Tibial nerve (tissue), 4 donors: ENCODE measurements at places on chromosomes 5 and 9.
A peak's percentile ranks its signal among the peaks of the same experiment; 100 is the strongest.

DNA sequence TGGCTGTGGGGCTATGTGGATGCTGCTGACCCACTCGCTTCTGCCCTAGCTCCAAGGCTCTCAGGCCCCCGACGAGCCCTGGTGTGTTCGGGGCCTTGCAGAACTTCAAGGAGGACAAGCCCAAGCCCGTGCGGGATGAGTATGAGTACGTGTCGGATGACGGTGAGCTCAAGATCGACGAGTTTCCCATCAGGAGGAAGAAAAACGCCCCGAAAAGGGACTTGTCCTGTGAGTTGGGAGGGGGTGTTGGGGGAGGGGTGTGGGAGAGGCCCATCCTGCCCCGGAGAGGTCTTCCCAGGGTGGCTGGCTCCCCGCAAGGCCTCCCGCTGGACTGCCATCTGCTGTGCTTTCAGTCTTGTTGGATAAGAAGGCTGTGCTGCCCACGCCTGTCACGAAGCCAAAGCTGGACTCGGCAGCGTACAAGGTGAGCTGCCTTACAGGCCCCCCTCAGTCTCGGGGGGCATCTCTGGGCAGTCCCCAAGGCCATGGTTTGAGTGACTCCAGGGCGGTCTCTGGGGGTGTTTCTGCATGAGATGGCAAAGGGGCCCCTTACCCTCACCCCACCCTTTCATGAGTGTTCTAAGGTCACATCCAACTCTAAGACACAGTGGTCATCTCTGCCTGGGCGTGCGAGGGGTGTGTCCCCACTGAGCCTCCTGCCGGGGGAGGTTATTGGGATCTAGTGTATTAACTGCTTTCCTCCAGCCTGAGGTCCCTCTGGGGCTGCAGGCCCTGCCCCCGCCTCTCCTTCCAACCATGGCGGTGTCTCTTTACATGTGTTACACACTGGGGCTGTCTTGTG lies 89.5 kb downstream of the PHF2 start:
- H3K27me3 ChIP-seq = no peaks in the 10 kb centered on the region
- H3K4me1 ChIP-seq = no peaks in the 10 kb centered on the region
- peak; percentile 3 for DNase-seq
- no peak overlapping the region for H3K4me3 ChIP-seq
- H3K36me3 ChIP-seq = peaks cover 3% of the 10 kb centered on the region

DNA sequence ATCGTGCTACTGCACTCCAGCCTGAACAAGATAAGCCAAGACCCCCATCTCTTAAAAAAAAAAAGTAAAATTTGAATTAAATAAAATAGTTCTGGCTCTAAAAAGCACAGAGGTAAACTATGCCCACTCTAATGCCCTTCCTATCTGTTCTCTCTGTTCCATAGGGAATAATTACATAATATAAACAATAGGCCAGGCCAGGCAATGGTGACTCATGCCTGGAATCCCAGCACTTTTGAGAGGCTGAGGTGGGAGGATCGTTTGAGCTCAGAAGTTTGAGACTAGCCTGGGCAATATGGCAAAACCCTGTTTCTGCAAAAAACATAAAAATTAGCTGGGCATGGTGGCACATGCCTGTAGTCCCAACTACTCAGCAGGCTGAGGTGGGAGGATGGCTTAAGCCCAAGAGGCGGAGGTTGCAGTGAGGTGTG lies 47.4 kb downstream of the MYO10 start:
- H3K27me3 ChIP-seq = no peaks in the 10 kb centered on the region
- DNase-seq = no peak
- no peaks in the 10 kb centered on the region for H3K36me3 ChIP-seq
- no peak overlapping the region for H3K4me3 ChIP-seq

DNA sequence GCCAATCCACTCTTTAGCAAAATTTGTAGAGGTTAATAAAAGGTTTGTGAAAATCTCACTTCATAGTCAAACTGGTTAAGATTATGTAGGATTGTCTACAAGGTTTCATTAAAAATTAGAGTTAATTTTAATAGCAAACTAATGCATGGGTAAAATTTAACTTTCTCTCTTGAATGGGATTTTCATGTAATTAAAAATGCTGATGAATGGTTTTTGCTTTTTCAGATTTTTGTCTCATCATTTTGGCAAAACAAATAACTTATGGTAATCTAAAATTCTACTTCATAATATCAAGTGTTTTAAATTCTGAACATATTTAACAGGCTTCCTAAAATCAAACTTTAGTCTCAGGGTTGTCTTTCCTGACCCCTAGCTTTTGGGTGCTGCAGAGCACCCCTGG lies 113.8 kb upstream of the FAM174A start:
- no peaks in the 10 kb centered on the region for H3K4me1 ChIP-seq
- H3K4me3 ChIP-seq = no peak overlapping the region
- no peaks in the 10 kb centered on the region for H3K36me3 ChIP-seq

DNA sequence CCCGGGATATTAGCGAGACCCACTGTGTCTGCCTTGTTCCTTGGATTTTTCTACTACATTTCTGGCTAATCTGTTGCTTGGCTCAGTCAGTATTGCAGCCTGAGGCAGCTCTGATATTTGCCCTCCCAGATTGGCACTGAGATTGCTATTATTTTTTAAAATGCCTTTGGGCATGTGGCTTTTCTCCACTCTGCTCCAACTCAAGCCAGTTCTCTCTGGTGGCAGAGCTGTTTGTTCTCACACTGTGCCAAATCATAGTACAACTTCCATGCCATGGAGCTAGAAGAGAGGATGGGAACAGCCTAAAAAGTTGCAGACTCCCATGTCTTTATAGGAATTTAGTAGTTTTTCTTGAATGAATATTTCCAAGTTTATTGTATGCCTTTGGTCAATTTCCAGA lies 155.9 kb upstream of the ATP10B start:
- DNase-seq = no peak
- H3K4me3 ChIP-seq = no peak overlapping the region
- H3K4me1 ChIP-seq = no peaks in the 10 kb centered on the region
- no peaks in the 10 kb centered on the region for H3K27me3 ChIP-seq
- no peaks in the 10 kb centered on the region for H3K36me3 ChIP-seq

DNA sequence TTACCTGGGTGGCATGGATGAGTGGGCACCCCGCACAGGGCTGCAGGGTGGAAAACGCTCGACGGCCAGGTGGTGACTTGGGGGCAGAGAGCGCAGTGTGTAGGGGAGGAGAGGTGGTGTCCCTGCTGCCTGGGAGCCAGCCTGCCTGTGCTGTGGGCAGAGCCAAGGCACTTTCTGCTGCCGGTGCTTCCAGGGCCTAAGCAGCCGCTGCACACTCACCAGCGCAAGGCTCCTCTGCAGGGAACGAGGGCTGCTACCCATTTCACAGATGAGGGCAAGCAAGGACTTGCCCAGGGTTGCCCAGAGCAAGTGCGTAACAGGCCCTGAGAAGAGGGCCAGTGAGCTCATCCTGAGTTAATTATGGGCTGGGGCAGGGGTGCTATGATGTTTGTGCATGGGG lies 62.5 kb downstream of the CRB2 start:
- DNase-seq = no peak
- no peaks in the 10 kb centered on the region for H3K27me3 ChIP-seq
- H3K4me1 ChIP-seq = no peaks in the 10 kb centered on the region
- H3K27ac ChIP-seq = no peak overlapping the region
- no peaks in the 10 kb centered on the region for H3K36me3 ChIP-seq

DNA sequence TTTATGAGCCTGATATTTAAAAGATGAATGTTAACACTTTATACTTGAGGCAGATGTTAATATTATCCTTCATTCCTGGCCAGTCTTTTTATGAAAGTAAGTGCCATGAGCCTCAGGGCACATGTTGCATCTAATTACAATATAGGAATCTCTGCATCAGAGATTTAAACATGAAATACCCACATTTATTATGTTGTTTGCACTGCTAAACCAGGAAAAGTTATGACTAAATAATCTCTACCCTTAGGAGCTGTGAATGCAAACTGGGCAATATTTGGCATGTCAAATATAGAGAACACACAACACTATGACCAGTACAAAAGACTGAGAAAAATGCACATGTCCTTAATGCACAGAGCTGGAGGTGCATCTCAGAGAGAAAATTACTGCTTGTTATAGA lies 526.1 kb upstream of the GRAMD2B start:
- no peaks in the 10 kb centered on the region for H3K27me3 ChIP-seq
- H3K27ac ChIP-seq = no peak overlapping the region
- no peaks in the 10 kb centered on the region for H3K4me1 ChIP-seq
- H3K4me3 ChIP-seq = no peak overlapping the region

DNA sequence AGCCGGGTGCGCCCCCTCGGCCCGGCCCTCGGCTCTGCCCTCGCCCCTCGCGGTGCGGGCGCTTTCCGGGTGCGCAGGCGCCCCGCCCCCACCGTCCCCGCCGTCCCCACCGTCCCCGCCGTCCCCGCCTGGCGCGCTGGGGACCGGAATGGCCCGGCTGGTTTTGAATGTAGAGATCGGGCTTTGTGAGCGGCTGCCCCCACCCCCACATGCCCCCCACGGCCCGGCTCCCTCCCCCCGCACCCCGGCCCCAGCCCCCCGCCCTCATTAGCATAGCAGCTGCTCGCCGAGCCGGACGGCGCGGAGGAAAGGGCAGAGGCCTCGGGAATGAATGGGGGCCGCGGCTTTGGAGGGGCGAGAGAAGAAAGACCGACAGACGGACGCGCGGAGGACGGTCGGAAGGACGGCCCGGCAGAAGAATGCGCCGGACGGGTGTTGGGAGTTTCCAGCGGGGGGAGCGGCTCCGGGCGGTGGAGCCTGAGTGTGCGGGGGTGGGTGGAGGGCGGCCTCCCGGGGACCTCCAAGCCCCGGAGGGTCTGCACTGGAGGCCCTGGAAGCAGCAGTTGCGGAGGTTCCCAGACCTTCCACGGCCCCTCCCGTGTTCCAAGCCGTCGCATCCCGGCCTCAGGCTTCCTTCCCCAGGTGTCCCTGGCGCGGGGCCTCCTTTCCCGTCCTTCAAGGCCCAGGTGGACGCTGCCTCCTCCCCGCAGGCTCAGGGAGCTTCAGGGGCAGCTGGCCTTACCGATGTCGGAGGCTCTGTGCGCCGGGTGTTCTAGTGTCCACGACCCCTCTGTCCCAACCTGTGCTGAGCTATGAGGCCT lies 6.0 kb downstream of the NRARP start:
- no peak overlapping the region for H3K4me3 ChIP-seq
- H3K27ac ChIP-seq = peak overlapping the region; percentile 1
- peaks cover 86% of the 10 kb centered on the region for H3K27me3 ChIP-seq
- H3K36me3 ChIP-seq = no peaks in the 10 kb centered on the region
- no peaks in the 10 kb centered on the region for H3K4me1 ChIP-seq

DNA sequence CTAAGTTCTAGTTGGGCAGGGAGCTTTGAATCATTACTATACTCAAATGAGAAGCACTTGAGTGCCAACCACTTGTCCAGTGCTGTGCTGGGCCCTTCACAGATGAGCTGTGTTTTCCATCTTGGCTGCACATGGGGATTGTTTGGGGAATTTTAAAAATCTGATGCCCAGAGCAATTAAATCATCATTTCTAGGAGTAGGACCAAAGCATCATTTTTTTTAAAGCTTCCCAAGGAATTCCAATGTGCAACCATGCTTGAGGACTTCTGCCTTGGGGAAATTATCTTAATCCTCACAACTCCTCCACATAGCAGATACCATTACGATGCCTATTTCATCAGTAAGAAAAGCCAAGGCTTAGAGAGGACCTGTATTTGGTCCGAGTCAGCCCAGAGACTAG lies 131.4 kb downstream of the TMEM174 start:
- no peaks in the 10 kb centered on the region for H3K4me1 ChIP-seq
- H3K36me3 ChIP-seq = no peaks in the 10 kb centered on the region
- DNase-seq = no peak

- no peak for DNase-seq
- no peaks in the 10 kb centered on the region for H3K4me1 ChIP-seq
- no peaks in the 10 kb centered on the region for H3K27me3 ChIP-seq
- H3K4me3 ChIP-seq = no peak overlapping the region
These were observed 52.1 kb upstream of the EXOC3 start for GRCh38 chr5:390623-391491.

DNA sequence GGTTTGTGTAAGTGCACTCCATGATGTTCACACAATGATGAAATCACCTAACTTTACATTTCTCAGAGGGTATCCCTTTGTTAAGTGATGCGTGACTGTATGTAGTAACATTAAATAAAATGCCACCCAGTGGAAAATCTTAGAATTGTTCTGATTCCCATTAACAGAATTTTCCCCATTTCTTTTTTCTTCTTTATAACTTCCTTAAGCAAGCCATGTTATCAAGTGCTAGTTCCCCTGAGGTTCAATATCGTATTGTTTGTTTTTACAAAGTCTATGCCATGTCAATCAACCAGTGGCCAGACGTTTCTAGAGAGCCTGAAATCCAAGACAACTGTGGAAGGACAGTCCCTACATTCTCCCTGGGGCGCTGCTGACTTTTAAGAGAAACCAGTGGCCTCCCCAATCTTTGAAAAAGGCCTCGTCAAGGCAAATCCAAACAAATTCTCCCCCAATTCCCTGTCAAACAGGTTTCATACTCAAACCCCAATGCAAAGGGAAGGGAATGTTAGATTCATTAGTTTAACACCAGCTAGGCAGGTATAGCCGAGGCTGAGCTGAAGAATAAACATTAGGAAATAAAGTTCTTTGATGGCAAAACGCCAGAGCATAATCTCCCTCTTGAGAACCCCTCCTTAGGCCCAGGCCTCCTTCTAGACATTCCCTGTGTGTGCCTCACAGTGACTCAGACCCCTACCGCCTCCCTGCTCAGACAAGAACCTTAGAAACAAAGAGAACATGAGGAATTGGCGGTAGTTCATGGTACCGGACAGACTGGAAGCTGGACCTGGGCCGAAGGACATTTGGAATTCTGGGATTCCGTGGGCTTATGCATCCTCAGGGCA lies 198.7 kb downstream of the GNA14 start:
- no peaks in the 10 kb centered on the region for H3K36me3 ChIP-seq
- DNase-seq = no peak
- H3K4me3 ChIP-seq = no peak overlapping the region
- no peaks in the 10 kb centered on the region for H3K27me3 ChIP-seq

- peak overlapping the region; percentile 51 for H3K4me3 ChIP-seq
- H3K36me3 ChIP-seq = no peaks in the 10 kb centered on the region
- H3K27ac ChIP-seq = peak overlapping the region; percentile 67
These were observed 252.5 kb downstream of the TRPM3 start for GRCh38 chr9:70868661-70869652.

DNA sequence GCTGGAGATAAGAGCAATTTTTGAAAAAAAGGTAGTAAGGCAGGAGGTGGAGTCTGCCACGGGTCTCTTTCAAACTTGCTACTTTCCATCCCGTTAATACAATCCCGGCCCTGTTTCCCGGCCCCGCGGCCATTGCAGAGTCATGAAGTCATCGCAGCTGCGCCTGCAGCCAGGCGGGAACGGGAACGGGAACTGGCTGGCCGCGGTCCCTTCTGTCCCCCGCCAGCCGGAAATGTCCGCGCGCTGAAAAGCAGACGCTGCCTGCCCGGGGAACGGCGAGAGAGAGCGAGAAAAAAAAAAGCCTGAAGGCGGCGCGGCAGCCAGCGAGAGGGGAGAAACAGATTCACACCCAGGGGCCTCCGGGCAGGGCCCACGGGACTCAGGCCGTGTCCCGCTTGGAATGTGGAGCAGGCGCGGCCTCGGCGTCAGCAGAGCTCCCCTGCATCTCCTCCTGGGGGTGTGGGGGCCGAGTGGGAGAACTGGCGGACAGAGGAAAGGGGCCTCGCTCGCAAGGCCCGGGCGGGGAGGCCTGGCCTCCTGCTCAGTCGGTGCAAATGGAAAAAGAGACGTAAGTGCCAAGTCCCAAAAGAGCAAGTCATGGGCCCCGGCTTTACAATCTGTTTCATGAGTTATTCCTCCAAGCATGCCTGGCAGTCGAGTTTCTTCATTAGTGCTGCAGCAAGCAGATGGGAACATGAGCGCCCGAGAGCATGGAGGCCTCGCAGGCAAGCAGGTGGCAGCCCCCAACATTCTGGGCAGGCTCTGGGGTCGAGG lies 201.2 kb upstream of the GAS1 start:
- peak; percentile 65 for DNase-seq
- no peaks in the 10 kb centered on the region for H3K27me3 ChIP-seq
- H3K4me1 ChIP-seq = no peaks in the 10 kb centered on the region
- peak overlapping the region; percentile 63 for H3K27ac ChIP-seq
- no peaks in the 10 kb centered on the region for H3K36me3 ChIP-seq
